ENCODE measurements at places on chromosomes 3 and 15.
A peak's percentile ranks its signal among the peaks of the same experiment; 100 is the strongest.

DNA sequence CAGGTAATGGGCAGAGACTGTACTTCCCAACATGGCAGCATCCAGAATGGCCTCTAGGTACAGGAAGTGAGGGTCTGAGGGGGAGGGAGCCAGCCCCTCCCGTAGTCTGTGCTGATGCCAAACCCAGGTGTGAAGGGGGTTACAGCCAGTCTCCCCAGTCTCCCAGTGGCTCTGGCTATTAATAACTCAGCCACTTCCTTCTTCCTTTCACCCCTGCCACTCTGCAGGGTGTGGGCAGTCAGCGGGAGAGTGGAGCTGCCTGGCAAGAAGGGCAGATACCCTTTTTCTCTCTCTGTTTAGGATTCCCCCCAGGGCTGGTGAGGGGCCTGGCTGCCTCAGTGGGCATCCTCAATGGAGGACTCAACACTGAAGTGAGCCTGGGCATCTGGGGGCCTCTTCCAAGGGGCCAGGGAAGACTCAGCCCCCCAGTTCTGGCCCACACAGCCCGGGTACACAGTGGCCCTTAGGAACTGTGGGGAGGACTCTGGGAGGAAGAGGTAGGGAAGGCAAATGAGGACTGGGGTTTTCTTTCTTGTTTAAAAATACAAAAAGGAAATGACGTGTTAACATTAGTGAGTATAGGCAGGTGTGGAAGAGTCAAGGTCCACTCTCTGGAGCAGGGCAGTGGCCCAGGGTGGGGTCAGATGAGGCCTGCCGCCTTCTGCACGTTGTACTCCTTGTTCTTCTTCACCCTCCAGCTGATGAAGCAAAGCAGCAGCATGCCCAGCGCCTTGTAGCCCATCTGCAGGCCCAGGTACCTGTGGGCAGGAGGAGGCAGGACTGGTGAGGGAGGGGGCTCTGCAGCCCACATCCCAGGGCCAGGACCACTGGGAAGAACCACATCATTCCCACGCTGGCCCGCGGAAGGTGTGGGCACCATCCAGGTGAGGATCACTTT lies 38.6 kb upstream of the RAB6B start:
- DNase-seq, result no peak

DNA sequence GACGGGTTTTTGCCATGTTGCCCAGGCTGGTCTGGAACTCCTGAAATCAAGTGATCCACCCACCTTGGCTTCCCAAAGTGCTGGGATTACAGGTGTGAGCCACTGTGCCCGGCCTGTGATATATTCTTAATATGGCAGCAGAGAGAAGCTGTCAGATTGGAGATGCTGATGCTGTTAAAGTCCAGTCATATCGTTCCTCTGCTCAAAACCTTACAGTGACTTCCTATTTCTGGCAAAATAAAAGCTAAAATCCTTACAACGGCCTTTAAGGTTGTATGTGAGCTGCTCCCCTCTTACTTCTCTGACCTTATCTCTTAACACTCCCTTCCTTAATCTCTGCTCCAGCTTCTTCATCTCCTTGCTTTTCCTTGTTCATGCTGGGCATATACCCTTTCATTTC lies 26.6 kb upstream of the MGA start:
- no peak for DNase-seq

DNA sequence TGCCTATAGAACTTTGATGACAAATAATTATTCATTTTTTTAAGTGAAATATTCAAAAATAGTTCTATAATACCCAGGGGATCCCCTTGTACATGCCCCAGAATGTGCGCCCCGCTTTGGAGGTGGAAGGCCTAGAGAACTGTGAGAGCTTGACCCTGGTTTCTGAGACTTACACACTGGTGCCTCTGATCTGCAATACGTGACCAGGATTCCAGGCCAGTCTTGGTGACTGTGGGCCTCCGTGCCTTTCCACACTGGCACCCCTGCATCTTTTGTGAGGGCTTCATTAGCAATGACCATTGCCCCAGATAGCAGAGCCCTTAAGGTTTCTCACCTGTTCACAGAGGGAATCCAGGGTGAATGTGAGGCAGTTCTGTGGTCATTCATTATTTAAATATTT lies 44.0 kb downstream of the CLSTN2 start:
- no peak for DNase-seq

- no peak for DNase-seq
Measured at GRCh38 chr3:149226776-149227175, 5.1 kb upstream of the CP start.

- DNase-seq, result no peak
Measured at GRCh38 chr3:56633602-56634535, 49.2 kb downstream of the TASOR start.

- DNase-seq, result no peak
Measured at GRCh38 chr3:106943071-106943470, 434.2 kb upstream of the CCDC54 start.

DNA sequence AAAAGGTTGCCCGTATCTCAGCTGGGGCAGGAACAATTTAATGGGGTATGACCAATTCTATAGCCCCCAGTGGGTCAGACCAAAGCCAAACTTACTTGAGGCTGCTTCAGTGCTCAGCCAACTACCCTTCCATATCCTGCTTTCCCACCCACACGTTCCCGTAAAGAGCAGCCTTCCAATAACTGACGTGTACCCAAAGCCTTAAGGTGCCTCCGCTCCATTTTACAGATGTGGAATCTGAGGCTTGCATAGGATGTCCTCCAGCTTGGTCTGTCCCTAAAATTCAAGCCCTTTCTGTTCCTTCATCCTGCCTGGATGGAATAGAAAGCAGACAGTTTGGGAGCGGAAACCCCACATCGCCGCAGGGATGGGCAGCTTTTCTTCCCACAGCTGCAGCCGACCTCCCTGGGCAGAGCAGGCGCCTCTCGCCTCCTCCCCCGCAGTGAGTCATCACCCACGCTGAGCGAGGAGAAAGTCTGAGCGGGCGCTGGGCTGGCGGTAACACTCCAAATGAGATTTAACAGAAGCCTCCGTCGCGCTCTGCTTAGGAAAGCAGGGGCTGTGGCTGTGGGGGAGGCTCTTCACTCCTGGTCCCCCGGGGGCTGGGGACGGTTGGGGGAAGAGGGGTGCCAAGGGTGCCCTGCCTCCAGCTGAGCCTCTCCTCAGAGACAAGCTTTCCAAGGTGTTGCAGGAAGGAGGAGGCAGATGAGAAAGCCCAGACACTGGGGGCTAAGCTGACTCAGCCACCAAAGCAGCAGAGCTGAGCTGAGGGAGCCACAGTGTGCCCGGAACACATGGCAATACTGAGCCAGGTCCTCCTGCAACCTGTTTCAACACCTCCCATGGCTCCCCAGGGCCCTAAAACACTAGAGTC lies 57.8 kb upstream of the HRH1 start:
- peak; percentile 97 for DNase-seq

DNA sequence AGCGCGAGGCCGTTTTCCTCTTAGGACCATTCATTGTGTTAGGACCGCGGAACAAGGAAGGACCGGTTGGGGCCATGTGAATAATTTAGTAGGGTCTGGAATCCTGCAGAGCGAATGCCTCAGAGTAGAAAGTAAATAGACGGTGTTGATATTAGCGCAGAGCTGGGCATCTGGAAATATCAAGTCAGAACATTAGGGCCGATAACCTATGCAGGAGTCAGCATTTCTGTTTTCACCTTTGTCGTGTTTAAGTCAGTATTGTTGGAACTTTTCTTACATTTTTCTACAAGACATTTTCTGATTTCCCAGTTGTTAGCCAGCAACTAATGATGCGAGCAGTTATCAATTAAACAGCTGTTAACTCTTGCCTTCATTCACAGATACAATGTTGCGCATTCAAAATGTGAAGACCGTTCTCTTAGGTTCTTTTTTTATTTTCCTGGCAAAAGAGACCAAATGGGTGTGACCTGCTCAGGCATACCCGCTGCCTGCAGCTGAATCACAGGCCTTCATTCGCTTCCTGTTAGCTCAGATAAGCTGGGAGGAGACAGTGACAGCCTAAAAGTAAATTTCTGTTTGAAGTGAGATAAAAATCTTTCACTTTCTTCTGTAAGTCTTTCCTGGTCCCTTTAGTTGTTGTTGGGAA lies 966 bp upstream of the PKM start:
- DNase-seq, result peak; percentile 82

DNA sequence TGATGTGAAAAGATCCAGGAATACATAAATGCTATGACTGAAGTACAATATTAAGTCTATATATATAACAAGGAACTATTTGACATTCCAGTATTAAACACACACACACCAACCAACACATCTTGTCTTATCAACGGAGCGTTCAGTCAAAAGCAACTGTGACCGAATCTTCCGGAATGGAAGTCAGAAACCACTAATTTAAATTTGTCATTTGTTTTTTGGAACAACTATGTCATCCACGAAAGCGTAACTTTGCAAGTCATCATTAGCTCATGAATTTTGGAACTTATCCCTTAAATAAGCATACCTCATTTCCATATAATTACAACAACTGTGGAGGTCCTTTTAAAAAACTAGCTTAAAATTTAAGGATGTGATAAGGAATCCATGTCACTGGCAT lies 5.0 kb downstream of the ZNF385D start:
- no peak for DNase-seq

- no peak for DNase-seq
Measured at GRCh38 chr3:116331380-116331779, 113.9 kb downstream of the LSAMP start.

DNA sequence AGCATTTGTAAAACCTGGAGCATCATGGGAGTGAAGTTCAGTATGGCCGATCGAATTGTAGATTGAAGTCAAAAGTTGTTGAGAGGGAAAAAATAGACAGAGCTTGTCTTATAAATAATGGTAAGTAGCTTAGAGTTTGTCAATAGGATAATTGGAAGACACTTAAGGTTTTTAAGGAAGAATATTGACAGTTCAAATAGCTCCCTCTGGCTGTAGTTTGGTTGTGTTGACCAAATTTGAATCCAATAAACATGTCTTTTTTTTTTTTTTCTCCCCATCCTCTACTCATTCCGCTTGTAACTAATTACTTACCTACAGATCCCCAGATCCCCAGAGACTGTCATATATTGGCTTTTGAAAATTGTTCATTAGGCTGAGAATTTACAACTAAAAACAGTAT lies 677.0 kb downstream of the AGBL1 start:
- no peak for DNase-seq

DNA sequence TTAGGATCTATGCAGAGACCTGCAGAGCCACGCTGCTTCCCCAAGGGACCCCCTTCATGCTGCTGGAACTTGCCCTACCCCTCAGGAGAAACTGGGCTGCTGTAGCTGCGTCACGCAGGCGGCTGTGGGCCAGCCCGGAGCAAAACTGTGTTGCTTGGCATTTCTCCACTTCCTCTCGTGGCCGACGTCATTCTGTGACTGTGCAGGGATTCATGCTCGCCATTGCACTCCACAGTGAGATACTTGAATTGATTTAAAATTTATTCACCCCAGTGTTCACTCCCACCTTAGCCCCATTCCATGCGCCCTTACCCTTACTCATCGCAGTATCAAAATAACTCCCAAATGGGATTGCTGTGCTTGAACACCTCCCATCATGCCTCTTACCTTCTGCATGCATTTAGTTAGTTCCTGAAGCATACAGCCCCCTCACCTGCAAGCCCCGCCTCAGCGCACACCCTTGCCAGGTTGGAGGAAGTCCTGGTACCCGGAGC lies 45.7 kb downstream of the TMEM44 start:
- no peak for DNase-seq

DNA sequence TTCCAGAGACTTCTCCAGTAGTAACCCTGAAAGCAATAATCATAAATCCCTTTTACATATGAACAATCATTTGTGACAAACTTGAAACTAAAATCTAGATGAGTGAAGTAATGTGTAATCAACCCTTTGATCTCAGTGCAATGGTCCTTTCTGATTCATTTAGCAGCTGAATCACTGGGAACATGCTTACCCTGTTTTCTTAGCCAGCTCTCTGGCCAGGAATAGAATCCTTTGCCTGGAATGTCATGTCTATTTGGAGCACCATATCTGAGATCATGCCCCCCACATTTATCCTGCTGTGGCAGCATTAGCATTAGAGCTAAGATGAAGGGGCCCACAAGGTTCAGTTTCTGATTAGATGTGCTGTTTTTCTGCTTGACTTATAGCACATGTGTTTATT lies 309.8 kb downstream of the OXSM start:
- no peak for DNase-seq

DNA sequence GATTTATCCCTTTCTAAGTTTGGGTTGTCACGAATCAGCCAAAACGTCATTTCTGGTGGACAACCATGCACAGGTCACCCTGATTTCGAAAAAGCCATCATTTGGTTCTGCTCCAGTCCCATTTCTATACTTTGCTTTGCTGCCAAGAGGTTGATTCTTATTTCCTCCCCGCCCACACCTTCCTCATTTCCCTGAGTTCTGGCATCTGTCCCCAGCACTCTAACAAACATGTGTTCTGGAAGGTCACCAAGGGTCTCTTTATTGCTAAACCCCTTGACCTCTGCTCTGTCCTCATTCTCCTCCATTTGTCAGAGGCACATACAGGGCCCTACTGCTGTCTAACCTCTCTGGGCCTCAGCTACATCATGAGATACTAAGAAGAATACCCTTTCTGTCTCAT lies 36.4 kb upstream of the PTPRG start:
- DNase-seq, result no peak
